T-helper 2 cell treated with Interferon-gamma antibody and Interleukin-4, amounts not matched to agents 5 μg/mL and 100 μg/mL, for 36 hours (primary cell): ENCODE measurements at places on chromosomes 12 and 14.

GRCh38 chr12:642633-643474 lies 20.4 kb downstream of the NINJ2 start:
- DNase-seq = peak; percentile 83

DNA sequence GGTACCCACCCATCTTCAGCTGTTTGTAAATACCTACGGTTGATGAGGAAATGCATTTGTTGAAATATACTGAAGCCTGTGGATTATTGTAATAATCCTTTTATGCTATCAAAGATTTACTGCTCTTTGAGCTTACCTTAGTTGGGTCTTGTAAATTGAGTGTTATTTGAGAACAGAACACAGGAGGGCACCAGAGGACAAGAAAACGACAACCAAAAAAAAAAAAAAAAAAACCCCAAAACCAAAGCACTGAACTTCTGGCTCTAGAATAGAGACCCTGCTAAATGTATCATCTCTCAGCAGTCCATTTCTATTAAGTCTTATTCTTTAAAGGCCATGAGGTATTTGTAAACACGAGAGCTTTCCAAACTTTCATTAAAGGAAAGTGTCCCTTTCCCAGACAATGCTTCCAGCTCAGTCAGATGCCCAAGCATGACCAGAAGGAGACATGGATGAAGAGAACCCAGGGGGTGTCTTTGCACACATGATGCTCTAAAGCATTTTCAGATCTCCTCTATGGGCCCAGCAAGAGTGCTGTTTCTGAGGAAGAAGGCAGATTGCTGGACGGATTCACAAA lies 763.9 kb downstream of the NRXN3 start:
- no peak for DNase-seq

DNA sequence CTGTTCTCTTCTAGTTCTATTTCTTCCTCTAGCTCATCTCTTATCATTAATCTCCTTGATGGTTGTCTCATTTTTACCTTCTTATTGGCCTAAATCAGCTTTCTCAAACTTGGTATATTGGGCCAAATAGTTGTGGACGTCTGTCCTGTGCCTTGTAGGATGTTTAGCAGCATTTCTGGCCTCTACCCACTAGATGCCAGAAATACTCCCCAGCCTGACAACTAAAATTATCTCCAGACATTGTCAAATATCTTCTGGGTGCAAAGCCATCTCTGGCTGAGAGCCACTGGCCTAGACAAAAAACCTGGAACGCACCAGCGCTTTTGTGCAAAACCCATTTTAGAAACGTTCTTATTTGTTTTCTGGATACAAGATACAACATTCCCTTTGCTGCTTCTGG lies 38.8 kb upstream of the LRRC10 start:
- no peak for DNase-seq

- DNase-seq = no peak
Measured at GRCh38 chr12:120376009-120376408, 7.0 kb upstream of the MSI1 start.

DNA sequence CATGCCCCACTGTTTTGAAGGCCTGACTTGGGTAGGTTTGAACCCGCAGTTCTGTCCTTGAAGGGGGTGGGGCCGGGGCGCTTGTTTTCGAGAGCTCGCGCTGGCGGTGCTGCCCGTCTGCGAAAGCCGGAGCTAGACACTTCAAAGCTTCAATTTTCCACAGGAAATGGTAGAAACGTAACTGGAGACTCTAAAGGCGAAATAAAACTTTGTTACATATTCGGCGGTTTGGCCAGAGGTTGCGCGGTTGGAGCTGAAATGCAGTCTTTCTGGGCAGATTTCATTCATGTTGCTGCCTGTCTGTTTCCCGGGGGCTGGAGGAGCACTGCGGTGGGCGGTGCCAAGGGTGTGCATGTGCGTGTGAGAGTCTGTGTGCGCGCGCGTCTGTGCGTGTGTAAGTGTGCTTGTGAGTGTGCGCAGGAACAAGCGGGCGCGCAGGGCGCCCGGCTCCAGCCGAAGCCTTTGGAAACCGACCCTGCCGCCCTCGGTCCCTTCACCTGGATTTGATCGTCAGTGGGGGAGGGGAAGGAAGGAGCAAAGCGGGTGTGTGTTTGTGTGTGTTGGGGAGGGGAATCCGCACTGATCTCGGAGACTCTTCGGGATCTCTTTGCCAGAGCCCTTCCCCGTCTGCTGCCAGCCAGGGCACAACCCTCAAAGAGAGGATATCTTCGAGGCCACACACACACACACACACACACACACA lies 227.7 kb upstream of the CRY1 start:
- peak; percentile 84 for DNase-seq

DNA sequence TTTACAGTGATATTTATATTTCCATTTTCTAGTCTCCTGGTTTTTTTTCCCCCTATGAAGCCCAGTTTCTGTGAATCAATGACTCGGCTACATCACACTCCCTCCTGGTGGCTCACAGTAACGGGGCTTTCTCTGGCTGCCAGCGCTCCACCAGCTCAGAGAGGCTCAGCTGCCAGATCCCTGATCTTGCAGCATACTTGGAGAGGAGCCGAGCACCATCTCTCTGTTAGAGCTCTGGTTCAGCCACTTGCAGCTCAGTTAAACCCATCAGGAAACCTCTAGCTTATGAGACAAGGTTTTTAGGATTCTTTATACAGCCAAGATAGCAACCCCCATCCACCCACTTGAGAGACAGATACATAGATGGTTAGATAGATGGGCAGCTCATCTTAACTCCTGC lies 74.6 kb downstream of the CIT start:
- DNase-seq = no peak

DNA sequence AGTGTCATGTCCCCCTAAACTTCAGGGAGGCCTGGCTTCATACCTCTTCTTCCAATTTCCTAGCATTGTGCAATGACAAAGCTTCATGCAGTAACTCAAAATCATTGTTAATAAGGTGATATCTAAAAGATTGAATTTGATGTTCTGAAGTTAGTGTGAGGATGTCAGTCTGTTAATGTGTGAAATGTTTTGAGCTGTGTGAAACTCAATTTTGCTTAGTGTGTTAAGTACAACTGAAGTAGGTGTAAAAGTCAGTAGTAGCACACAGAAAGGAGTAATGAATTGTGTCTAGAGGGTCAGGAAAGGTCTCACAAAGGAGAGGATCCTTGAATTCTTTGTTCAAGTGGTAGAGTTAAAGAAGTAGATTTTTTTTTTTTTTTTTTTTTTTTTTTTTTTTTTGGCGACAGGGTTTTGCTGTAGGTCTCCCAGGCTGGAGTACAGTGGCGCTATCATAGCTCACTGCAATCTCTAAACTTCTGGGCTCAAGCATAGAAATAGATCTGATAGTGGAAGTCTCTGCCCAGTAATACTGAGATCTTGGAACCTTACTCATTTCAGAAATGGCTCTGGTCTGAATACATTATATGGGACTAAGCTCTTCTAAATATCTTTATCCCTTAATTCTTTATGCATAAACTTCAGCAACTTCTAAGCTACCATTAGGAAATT lies 63.9 kb downstream of the FUT8 start:
- DNase-seq = peak; percentile 24

DNA sequence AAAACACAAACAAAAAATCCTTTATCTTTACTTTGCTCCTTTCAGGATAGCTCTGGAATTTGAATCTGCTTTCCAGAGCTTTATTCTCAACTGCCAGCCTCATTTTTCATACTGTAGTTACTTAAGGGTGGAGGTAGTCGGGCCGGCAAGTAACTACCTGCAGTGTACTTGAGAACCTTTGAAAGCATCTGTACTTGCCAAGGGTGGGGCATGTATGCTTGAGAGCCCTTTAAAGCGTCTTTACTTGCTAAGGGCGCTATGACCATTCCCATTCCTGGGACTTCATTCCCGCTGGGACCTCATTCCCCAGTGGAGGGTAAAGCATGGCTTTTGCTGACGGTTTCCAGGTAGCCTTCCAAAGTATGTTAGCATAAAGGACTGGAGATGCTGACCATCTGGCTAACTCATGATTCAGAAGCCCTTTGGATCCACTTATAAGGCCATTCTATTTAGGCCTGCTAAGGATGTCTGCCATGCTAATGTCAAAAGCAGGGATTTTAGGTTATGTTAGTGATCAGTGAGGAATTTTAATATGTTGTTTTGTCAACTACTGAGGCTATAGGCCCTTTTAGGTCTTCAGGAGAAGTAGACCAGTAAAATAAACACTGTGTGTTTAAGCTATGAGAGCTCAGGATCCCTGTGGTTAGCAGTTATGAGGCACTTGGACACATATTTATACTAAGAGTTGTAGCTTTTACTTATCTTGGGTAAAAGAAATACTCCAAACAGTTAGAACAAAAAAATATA lies 74.9 kb downstream of the CRADD start:
- DNase-seq = no peak

GRCh38 chr14:28681681-28682080 lies 84.9 kb upstream of the FOXG1 start:
- DNase-seq = no peak

DNA sequence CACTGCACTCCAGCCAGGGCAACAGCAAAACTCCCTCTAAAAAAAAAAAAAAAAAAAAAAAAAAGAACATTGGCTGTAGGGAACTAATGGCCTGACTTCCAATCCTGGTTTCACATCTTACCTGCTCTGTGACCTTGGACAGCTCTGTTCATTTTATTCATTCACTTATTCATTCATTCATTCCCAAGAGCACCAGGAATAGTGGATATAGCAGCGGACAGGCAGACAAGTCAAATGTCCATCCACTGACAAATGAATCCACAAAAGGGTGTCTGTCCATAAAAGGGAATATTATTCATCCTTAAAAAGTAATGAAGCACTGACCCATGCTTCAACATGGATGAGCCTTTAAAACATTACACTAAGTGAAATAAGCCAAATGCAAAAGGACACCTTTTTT lies 27.6 kb upstream of the C12orf76 start:
- DNase-seq = no peak

DNA sequence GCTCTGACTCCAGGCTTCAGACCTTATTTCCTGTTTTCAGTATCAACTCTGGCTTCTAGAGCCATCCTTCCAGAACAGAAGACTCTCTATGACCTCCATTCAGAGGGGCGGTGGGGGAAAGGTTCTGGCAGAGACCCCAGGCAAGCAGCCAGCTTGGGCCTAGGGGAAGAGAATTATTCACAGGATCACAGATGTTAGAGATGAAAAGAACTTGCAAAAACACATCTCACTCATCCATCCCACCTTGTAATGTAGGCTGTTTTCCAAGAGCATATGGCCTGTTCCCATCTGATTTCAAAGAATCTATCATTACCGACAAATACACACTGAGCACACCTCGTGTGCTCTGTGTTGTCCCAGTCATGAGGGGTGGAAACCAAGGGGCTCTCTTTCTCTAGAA lies 131.9 kb downstream of the GRIN2B start:
- no peak for DNase-seq

DNA sequence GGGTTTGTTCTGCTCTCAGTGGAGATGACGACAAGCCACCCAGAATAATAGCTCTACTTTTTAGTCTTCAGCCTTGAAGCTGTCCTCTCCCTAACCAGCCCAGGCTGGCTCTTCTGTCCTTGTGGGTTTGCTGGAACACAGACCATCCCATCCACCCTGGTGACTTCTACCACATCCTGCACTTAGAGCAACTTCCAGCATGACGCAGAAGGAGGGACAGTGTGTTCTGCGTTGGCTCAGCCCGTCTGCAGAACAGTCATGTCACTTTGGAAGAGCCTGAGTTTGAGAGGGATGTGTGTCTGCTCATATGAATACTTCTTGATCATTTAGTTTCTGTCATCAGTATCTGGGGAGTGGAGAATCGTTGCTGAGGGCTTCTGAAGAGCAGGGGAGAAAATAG lies 198.0 kb downstream of the CACNA1C start:
- no peak for DNase-seq

DNA sequence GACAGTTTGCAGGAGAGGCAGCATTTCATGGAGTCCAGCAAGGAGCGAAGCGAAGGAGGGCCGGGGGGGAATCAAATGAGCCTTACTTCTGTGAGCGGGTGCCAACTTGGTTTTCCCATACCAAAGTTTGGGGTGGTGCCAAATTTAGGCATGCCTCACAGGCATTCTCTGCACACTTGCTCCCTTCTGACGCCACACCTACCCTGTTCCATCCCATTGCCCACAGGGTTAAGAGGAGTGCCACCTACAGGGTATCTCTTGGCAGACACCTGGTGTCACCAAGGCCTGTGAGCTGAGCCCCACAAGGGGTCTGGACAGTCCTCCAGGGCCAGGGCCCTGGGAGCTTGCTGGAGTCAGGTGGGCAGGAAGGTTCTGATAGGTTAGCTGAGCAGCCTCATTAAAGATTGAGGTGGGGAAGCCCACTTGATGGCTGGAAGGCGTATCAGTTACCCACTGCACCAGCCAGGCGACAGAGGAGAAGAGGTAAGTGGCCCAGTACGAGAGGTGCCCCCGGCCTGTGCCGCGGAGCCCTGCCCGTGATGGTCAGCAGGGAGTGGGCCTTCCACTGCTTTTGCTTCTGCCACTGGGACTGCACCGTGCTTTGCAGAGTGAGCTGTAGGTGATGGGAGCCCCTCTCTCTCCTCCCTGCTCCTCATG lies 45.2 kb downstream of the DEGS2 start:
- no peak for DNase-seq

DNA sequence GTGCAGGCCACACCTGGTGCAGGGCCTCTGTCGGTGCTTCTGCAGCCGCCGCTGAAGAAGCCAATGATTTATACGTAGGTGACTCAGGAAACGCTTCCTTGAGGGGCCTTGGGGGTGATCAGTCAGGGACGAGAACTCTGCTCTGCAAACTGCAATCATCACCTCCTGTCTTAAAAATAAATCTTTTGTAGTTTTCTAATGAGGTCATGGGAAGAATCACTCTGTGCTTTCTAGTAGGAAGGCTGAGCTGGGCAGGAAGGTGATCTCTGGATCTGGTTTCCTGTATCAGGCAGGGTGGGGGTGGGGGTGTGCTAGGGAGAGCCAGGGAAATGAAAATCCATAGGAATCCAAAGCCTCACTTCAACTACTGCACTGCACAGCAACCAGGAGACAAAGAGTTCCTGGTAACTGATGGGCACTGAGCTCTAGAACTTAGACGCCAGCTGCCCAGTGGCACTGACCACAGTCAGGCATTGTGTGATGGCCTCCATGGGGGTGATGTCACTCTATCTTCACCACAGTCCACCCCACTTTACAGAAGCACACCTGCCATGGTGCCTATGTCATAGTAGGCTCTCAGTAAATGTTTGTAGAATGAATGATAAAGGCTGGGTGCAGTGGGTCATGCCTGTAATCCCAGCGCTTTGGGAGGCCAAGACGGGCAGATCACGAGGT lies 292.4 kb upstream of the PWP1 start:
- DNase-seq = no peak
